ENCODE measurements at places on chromosomes 7 and 10.

GRCh38 chr10:106615081-106615480 lies 549.4 kb downstream of the SORCS1 start:
- no peak for DNase-seq

GRCh38 chr10:44205067-44205466 lies 179.8 kb downstream of the CXCL12 start:
- no peak for DNase-seq

DNA sequence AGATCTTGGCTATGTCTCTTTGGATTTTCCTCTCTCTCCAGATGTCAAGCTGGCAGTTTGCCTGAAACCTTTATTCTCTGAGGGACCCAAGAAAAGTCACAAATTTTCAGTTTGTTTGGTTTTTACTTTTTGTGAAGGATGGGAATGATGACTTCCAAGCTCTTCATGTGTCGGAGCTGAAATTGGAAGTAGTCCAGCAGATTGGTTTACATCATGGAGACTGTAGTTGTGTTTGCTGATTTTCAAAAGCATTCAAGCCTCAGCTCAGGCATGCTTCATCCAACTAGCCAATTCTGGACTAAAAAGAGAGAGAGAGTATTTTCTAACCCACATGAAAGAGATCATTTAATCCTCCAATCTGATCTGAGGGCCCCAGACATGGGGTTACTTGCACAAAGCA lies 326.2 kb upstream of the AUTS2 start:
- DNase-seq: no peak

- DNase-seq: no peak
Observed at GRCh38 chr10:125163803-125164202, 3.4 kb upstream of the CTBP2 start.

GRCh38 chr7:82443036-82443546 lies 486 bp downstream of the CACNA2D1 start:
- no peak for DNase-seq

- no peak for DNase-seq
Observed at GRCh38 chr10:114869520-114869892, 47.9 kb downstream of the FHIP2A start.

- DNase-seq: no peak
Observed at GRCh38 chr10:1605999-1606940, 131.1 kb downstream of the ADARB2 start.

- no peak for DNase-seq
Observed at GRCh38 chr10:13511409-13511808, 17.4 kb downstream of the BEND7 start.

DNA sequence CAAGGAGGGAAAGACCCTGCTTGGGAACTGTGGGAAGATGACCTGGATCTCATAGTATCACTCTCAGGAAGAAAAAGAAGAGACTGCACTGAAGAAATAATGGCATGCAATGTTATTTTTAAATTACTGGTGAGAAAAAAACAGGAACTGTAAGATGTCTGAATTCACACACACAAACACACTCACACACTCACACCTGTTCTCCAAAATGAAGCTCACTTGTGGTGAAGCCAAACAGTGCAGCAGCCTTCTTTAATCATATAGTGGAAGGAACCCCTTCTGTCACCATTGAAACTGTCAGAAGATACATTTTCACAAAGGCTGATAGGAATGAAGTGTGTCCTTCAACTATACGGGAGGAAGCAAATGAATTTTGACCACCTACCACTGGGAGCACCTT lies 156.5 kb upstream of the GHITM start:
- DNase-seq: no peak

Data from activated T-helper 9 cell treated with anti-CD3 and anti-CD28 coated beads, Interleukin-2, amount 50 U/mL, for 16 hours (primary cell).